ENCODE measurements at places on chromosomes 5 and 9.

DNA sequence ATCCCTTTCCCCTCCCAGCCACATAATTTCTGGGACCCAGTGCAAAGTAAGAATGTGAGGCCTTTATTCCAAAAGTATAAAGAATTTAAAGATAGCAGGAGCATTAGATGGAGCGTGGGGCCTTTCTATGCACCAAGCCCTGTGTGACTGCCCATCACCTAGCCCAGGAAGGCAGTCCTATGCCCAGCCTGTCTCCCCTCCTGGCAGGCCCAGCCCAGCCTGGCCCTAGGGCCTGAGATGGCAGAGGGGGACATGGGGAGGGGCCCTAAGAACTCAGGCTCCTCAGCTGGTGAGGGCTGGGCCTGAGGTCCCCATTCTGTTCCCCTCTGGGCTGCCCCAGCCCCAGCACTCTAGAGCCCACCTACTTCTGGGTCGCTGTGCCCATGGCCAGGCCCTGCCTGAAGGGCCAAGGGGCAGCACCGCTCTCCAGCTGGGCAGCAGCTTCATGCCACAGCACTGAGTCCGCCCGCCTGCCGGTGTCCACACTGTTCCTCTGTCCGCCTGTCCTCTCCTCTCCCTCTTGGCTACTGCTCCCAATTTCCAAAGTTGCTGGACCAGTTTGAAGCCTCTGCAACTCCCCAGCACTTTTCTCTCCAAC, 995 bp upstream of the SLC23A1 start:
- no peak for DNase-seq

DNA sequence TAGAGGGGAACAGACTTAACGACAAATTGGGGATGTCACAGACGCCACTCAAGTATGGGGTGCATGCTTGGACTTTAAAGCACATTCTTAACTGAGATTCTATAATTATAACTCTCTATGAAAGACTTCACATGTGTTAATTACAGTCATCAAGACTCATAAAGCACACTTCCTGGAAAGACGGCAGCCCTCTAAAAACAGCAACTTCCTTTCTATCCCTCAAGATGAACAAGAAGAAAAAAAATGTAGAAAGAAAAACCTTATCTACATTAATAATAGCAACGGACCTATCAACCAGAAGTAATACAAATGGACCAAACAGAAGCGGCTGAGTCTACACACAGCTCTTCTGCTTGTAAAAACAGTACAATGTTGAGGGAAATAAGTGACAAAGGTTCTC, 21.2 kb downstream of the GNAQ start:
- no peak for DNase-seq

GRCh38 chr9:75997206-75997605, 106.7 kb downstream of the PCSK5 start:
- DNase-seq = no peak

- DNase-seq = no peak
Observed at GRCh38 chr5:112440031-112440430, 21.0 kb upstream of the EPB41L4A start.

DNA sequence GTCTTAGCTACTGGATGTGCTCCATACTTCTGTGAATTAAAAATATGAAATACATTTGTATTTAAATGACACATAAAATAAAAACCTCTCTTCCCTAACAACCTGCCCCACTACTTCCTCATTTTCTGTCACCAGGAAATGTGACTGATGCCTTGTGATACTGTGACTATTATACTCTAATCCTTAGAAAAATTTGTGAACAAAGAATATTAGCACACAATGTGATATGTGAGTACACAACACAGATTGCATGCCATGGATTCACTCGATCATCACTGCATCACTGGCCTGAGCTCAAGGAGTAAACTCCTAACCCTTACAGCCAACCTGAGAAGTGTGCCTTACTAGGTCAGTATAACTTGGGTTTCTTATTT, 281.0 kb downstream of the EFNA5 start:
- DNase-seq = no peak

DNA sequence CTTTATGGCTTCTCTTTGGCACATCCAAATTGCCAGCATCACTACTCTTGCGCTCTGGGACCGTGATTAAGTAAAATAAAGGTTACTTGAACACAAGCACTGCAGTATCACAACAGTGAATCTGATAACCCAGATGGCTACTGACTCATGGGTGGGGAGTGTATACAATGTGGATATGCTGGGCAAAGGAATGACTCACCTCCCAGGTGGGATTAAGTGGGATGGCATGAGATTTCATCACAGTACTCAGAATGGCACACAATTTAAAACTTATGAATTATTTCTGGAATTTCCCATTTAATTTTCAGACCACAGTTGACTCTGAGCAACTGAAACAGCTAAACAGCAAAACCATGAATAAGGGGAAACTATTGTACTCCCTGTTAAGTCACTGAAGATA, 4.3 kb downstream of the GFM2 start:
- no peak for DNase-seq

GRCh38 chr5:159496773-159497172, 166.5 kb upstream of the IL12B start:
- DNase-seq = no peak

- no peak for DNase-seq
Observed at GRCh38 chr5:149682532-149683075, 47.5 kb upstream of the PPARGC1B start.

- no peak for DNase-seq
Observed at GRCh38 chr9:27337236-27337635, 40.3 kb upstream of the EQTN start.

DNA sequence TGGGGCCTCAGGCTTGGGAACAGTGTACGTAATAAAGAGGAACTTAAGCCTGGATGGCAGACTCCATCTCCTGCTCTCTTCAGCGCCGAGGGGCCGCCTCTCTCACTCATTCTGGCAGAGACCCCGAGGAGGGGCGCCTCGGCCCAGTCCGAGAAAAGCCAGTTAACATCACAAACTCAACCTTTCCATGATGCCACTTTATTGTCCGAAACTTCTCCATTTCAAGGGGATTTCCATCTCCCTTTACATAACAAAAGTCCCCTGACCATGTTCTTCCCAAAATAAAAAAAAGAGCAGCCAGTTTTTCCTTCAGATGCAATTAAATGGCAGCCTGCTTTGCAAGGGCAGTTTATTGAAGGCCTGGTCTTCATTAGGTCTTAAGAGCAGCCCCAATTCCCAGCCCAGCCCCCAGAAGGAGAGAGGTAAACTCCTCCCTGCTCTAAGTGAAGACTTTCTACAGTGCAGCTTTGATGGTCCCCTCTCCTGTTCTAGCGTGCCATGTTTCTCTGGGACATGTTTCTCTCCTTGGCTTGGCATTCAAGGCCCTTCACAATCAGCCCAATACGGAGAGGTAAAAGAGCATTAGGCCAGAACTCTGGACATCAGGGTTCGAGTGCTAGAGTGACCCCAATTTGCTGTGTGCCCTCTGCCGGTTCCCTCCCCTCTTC, 19.5 kb upstream of the RAB14 start:
- no peak for DNase-seq

- DNase-seq = no peak
Observed at GRCh38 chr5:154138701-154139100, 51.8 kb upstream of the GALNT10 start.

- no peak for DNase-seq
Observed at GRCh38 chr5:57429513-57430120, 53.0 kb downstream of the ACTBL2 start.

DNA sequence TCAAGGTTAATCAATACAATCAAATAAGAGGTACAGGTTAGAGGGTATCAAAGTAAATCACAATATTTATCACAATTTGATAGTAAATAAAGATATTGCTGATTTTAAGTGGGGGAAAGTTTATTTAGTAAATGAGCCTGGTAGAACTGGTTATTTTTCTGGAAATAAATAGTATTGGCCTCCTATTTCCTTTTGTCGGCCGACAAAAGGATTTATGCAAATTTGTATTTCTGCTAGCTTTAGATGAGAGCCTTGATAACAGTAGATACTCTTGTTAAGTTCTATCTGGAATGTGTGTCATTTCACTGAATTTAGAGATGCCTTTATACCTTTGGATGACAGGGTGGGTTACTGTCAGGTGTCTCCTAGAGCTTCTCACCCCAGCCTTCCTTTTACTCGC, 17.8 kb upstream of the SPATA31E1 start:
- no peak for DNase-seq

GRCh38 chr9:114046875-114047274, 31.2 kb downstream of the AMBP start:
- DNase-seq = no peak

- no peak for DNase-seq
Observed at GRCh38 chr9:100525563-100525962, 52.3 kb upstream of the CAVIN4 start.

- DNase-seq = no peak
Observed at GRCh38 chr5:149392718-149393117, 13.6 kb upstream of the IL17B start.

DNA sequence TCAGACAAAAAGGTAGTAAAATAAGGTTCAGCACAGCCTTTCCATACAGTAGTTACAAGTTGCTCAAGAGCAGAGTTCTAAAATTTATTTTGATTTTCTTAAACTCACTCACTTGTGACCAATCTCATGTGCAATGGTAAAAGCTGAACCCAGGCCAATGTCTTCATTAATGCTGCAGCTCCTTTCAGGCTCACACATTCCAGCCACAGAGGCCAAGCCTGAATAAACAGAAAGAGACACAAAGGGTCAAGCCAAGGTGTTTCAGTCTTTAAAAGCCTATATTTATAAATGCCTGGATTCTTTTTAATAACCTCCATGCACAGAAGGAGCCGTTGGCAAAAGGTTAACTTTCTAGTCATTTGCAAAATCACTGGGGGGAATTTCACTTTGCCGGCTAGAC, 152.5 kb downstream of the ADAMTS6 start:
- DNase-seq = no peak
